ENCODE measurements at places on chromosomes 2 and 18. TPM values are rescaled to one million over a fixed set of nuclear protein-coding genes. Genes with fewer than 3 reads are reported as not detected.

- peak overlapping the region; percentile 98 for H3K27ac ChIP-seq
- H3K4me1 ChIP-seq: peaks cover 92% of the 10 kb centered on the region
- H3K4me3 ChIP-seq: peak overlapping the region; percentile 78
- H3K36me3 ChIP-seq: no peaks in the 10 kb centered on the region
Measured at GRCh38 chr2:232320443-232320803, 58.1 kb upstream of the ALPP start.

DNA sequence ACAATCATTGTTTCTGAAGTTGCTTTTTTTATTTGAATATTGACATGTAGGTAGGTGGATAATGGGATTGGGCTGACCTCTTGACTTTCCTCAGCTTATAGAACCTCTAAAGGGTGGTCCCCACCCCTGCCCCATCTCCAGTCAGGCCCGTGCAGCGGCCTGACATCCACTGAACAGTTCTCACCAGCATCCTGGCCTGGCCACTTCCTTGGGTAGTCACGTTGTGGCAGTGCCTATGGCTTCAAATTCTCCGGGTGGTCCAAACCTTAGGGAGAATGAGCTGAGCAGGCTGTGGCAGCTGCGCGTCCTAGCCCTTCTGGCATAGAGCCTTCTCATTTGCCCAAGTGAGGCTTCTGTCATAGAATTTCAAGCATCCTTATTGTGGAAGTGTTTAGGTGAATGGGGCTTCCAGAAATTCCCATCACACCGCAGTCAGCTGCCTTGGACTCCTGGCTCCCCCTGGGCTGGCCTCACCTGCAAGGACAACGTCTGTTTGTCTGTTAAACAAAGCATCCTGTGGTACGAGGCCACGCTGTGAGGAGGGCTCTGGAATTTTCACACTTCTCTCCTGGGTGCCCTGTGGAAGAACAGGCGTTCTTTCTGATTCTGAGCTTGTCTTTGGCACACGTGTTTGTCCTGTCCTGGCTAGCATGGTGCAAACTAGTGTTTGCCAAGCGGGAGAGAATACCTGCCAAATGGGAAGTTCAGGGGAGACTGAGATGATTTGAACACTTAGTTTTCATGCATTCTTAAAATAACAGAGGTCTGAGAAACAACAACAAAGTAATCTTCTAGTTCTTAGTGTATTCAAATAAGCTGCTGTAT, 31.8 kb upstream of the OTOS start:
- H3K27ac ChIP-seq: no peak overlapping the region
- no peak overlapping the region for H3K4me3 ChIP-seq
- no peaks in the 10 kb centered on the region for H3K36me3 ChIP-seq

GRCh38 chr2:134433979-134434378, 180.1 kb downstream of the MGAT5 start:
- H3K36me3 ChIP-seq: peaks cover 69% of the 10 kb centered on the region
- no peaks in the 10 kb centered on the region for H3K27me3 ChIP-seq
- no peak for DNase-seq
- H3K4me1 ChIP-seq: no peaks in the 10 kb centered on the region
- H3K27ac ChIP-seq: no peak overlapping the region

- DNase-seq: no peak
- no peak overlapping the region for H3K4me3 ChIP-seq
- no peaks in the 10 kb centered on the region for H3K36me3 ChIP-seq
- H3K27ac ChIP-seq: peak overlapping the region; percentile 53
- peaks cover 7% of the 10 kb centered on the region for H3K4me1 ChIP-seq
Measured at GRCh38 chr2:102051692-102052277, 60.0 kb downstream of the IL1R2 start.

- H3K4me3 ChIP-seq: no peak overlapping the region
- DNase-seq: no peak
- no peaks in the 10 kb centered on the region for H3K36me3 ChIP-seq
- H3K27ac ChIP-seq: no peak overlapping the region
Measured at GRCh38 chr2:150413910-150414309, 73.6 kb downstream of the RND3 start.

DNA sequence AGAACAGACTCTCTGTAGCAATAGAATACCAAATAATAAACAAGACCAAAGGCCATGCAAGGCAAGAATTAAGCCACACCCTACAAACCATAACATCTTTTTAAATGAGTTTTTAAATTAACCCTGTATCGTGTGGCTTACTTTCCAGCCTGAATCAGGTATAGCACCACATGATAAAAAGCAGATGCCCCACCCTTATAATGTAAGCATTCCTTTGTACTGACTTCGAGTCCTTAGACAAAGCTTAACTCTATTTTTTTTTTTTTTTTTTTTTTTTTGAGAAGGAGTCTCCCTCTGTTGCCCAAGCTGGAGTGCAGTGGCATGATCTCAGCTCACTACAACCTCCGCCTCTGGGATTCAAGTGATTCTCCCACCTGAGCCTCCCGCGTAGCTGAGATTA, 1.7 kb upstream of the C2orf42 start:
- H3K27me3 ChIP-seq: no peaks in the 10 kb centered on the region
- no peak overlapping the region for H3K27ac ChIP-seq
- H3K4me3 ChIP-seq: no peak overlapping the region
- H3K4me1 ChIP-seq: peaks cover 21% of the 10 kb centered on the region

DNA sequence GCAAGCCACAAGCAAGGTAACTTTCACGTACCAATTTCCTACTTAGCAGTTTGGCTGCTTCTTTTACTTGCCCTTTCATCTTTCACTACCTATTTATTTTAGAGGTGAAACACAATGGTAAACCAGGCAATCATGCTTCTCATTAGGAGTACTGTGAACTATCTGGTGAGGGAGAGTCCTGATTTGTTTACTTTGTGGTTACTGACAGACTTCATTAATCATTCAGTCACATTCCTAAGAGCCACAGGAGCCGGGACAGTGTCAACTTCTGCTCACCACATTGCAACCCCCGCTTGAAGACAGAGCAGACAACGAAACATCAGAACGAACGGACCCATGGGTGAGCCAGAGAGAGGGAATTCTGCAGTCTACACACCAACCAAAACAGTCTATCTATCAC, 28.8 kb downstream of the TUBB6 start:
- H3K4me1 ChIP-seq: no peaks in the 10 kb centered on the region
- peaks cover 32% of the 10 kb centered on the region for H3K36me3 ChIP-seq

DNA sequence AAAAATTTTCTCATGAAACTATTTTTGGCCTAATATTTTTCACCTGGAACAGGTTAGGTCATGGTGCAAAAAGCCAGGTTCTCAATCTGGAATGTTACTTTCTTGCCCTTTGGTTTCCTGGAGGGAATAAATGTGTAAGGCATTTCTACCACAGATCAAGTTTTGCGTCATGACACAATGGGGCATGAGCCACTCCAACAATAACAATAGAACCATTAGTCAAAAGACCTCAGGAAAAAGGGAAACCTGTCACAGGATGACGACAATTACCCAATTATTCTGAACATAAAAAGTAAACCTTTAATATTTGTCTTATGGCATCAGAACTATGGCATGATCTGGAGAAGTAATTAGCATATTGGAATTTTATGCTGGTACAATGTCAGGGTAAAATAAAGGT, 88.2 kb upstream of the HNRNPA3 start:
- peaks cover 5% of the 10 kb centered on the region for H3K27me3 ChIP-seq
- no peaks in the 10 kb centered on the region for H3K36me3 ChIP-seq
- no peaks in the 10 kb centered on the region for H3K4me1 ChIP-seq
- no peak for DNase-seq
- H3K27ac ChIP-seq: no peak overlapping the region

DNA sequence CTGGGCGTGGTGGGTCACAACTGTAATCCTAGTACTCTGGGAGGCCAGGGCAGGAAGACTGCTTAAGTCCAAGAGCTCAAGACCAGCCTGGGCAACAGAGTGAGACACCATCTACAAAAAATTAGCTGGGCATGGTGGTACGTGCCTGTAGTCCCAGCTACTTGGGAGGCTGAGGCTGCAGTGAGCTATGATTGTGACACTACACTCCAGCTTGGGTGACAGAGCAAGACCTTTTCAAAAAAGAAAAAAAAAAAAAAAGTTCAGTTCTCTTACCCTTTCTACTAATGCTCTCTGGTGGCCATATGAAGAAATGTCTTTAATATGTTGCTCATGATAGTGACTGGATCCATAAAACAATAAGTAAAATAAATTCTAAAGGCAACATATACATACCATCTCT, 14.9 kb downstream of the TYW5 start:
- no peaks in the 10 kb centered on the region for H3K27me3 ChIP-seq
- no peak for DNase-seq
- H3K4me1 ChIP-seq: no peaks in the 10 kb centered on the region
- no peak overlapping the region for H3K4me3 ChIP-seq

Gene VRK2
- total RNA-seq: 15.7 TPM

Gene SETBP1
- 1.6 TPM for total RNA-seq

Gene PFN4
- not detected for total RNA-seq
